Kidney (tissue), 22 donors: ENCODE measurements at places on chromosomes 2 and 18. TPM values are rescaled to one million over a fixed set of nuclear protein-coding genes. Genes with fewer than 3 reads are reported as not detected.

- H3K27ac ChIP-seq = no peak overlapping the region
- H3K36me3 ChIP-seq = peaks cover 14% of the 10 kb centered on the region
- no peak overlapping the region for H3K4me3 ChIP-seq
- H3K4me1 ChIP-seq = no peaks in the 10 kb centered on the region
Observed at GRCh38 chr18:42068030-42068429, 113.0 kb downstream of the PIK3C3 start.

GRCh38 chr2:101341421-101341820, 32.9 kb upstream of the RNF149 start:
- H3K27ac ChIP-seq = no peak overlapping the region
- no peaks in the 10 kb centered on the region for H3K36me3 ChIP-seq
- no peak for DNase-seq
- H3K4me3 ChIP-seq = no peak overlapping the region

DNA sequence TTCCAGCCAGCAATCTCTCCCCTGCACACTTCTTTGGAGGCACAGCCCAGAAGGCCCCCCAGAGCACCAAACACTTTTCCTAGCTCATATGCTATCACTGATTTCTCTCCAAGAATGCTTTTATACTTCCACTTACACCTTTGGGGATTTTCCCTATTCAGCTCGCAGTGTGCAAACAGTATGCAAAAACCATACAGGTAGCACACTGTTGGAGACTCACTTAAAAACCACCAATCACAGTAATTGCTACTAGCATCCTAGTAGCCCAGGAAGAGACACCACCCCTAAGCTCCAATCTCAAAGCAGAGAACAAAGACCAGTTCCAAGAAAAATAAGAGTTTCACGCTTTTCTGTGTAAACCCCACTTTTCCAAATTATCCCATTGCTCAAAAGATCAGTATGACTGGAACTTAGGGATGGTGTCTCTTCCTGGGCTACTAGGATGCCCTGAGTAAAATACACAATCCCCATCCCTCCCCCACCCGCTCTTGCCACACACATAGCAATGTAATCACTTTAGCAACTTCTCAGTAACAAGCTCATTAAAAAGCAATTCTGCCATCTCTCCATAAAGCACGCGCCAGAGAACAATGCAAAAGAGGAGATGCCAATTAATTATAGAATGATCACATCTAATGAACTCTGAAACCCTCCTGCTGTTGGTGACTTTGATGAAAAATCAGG, 43.0 kb downstream of the KLF7 start:
- H3K27ac ChIP-seq = no peak overlapping the region
- no peak for DNase-seq
- H3K27me3 ChIP-seq = no peaks in the 10 kb centered on the region

DNA sequence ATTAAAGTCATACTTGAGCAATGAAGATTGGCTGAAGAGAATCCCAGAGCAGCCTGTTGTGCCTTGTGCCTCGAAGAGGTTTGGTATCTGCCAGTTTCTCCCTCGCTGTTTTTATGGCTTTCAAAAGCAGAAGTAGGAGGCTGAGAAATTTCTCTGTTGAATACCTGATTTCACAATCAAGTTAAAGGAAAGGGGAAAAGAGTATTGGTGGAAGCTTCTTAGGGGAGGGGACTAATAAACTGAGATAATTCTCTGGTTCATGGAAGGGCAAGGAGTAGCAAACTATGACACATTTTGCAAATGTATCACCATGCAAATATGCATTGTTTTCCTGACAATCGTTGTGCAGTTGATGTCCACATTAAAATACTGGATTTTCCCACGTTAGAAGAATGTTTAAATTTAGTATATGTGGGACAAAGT, at the start of gene IL1B:
Gene IL1B (minus strand): TSS at position 85 of the 423 bp plus-strand sequence. CDS start 550 bp downstream, outside the sequence.
- H3K4me3 ChIP-seq = no peak within 1 kb of the TSS
- no peaks in the 10 kb centered on the region for H3K36me3 ChIP-seq
- H3K4me1 ChIP-seq = peaks cover 11% of the 10 kb centered on the region
- no peak within 1 kb of the TSS for H3K27ac ChIP-seq

GRCh38 chr2:148594216-148594615, 50.3 kb upstream of the EPC2 start:
- H3K4me1 ChIP-seq = no peaks in the 10 kb centered on the region
- H3K36me3 ChIP-seq = no peaks in the 10 kb centered on the region
- DNase-seq = no peak

GRCh38 chr2:205047273-205047839, 502.1 kb downstream of the PARD3B start:
- H3K4me1 ChIP-seq = no peaks in the 10 kb centered on the region
- H3K27ac ChIP-seq = no peak overlapping the region
- H3K36me3 ChIP-seq = no peaks in the 10 kb centered on the region
- DNase-seq = peak; percentile 32
- no peak overlapping the region for H3K4me3 ChIP-seq

GRCh38 chr18:55268151-55268601, 308.9 kb upstream of the CCDC68 start:
- peaks cover 9% of the 10 kb centered on the region for H3K36me3 ChIP-seq
- DNase-seq = no peak
- H3K4me3 ChIP-seq = no peak overlapping the region

DNA sequence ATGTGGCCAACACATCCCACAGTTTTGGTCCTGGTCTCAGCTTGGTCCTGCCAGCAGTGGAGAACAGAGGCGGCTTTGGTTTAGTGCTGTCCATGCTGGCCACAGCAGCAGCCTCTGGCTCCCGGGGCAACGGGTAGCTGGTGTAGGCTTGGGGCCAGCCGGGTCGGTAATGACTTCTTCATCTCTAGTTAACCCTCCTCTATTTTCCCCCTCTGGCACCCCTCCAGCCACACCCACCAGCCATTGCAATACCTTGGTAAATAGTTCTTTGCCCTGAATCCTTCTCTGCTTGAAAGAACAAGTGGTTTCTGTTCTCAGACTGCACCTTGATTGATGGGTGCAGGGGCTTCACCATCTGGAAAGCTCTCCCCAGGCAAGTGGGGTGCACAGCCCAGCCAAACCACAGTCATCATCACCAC, 31.7 kb upstream of the ZNF396 start:
- H3K36me3 ChIP-seq = no peaks in the 10 kb centered on the region
- no peak for DNase-seq
- H3K27ac ChIP-seq = no peak overlapping the region
- H3K27me3 ChIP-seq = no peaks in the 10 kb centered on the region

DNA sequence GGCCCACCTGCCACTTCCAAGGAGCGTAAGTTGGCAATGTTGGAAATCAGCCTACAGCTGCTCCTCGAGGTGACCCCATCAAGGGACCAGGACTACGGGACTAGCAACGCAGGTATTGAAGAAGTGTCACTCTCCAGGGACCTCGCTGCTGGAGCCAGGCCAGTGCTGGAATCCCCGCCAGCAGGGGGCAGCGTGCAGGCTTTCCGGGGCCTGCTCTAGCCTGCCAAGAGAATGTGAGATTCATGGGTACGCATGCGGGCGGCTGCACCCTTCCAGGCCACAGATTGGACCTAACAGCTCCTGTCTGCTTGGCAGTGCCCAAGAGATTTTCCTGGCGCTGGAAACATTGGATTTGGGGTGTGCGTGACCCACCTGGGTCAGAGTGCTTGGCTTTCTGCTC, 182.8 kb upstream of the RAB12 start:
- H3K27me3 ChIP-seq = no peaks in the 10 kb centered on the region
- no peaks in the 10 kb centered on the region for H3K4me1 ChIP-seq
- peak; percentile 43 for DNase-seq
- H3K4me3 ChIP-seq = no peak overlapping the region

- H3K27me3 ChIP-seq = peaks cover 14% of the 10 kb centered on the region
- no peaks in the 10 kb centered on the region for H3K4me1 ChIP-seq
- no peak within 1 kb of the TSS for H3K27ac ChIP-seq
- H3K4me3 ChIP-seq = no peak within 1 kb of the TSS
- no peaks in the 10 kb centered on the region for H3K36me3 ChIP-seq
- DNase-seq = peak; percentile 74
Observed at GRCh38 chr18:5197032-5197434, at the start of gene AKAIN1. TSS of gene AKAIN1 (minus strand) at chr18:5197257. CDS start at chr18:5197053, 204 bp downstream.

DNA sequence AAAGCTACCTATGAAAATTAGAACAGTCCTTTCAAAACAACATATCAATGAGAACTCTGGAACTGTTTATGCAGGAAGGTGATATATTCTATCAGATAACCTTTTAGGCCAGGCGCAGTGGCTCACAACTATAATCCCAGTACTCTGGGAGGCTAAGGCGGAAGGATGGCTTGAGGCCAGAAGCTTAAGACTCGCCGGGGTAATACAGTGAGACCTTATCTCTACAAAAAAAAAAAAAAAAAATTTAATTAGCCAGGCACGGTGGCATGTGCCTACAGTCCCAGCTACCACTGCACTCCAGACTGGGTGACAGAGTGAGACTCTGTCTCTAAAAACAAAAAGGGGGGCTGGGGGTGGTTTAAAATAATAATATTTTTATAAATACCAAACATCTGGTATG, 77.9 kb downstream of the OSBPL1A start:
- H3K27ac ChIP-seq = no peak overlapping the region
- no peaks in the 10 kb centered on the region for H3K27me3 ChIP-seq
- no peaks in the 10 kb centered on the region for H3K4me1 ChIP-seq
- DNase-seq = no peak

The IKZF2 gene
- 0.75 TPM for polyA plus RNA-seq

The ATP8B1 gene
- polyA plus RNA-seq = 5.2 TPM

The ITGB6 gene
- 13.4 TPM for polyA plus RNA-seq

The SERPINB10 gene
- polyA plus RNA-seq = not detected

The RAPGEF4 gene
- 3.8 TPM for polyA plus RNA-seq

The PRKAG3 gene
- not detected for polyA plus RNA-seq
